ENCODE measurements at places on chromosomes 12 and 14.

GRCh38 chr12:47102845-47103651 lies 23.3 kb upstream of the AMIGO2 start:
- no peak for DNase-seq

DNA sequence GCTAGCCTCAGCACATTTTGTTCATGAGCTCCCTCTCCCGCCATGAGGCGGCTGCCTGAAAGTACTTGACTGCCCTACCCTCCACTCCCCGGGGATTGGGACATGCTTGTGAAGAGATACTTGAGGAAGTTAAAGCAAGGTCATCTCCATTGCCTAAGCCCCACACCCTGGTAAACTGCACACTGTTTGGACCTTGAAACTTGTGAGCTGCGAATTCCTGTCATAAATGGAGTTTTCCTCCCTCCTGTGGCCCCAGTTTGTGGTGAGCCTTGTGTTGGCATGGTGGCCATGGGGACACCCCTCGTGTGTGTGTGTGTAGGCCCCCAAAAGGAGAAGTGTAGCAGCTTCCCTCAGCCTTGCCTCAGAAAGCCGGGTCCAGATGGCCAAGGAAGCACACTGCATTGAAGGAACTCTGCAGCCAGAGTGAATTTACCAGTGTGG lies 395.5 kb downstream of the ZFP36L1 start:
- no peak for DNase-seq

GRCh38 chr12:89016970-89017778 lies 335.1 kb downstream of the DUSP6 start:
- DNase-seq = peak; percentile 78

DNA sequence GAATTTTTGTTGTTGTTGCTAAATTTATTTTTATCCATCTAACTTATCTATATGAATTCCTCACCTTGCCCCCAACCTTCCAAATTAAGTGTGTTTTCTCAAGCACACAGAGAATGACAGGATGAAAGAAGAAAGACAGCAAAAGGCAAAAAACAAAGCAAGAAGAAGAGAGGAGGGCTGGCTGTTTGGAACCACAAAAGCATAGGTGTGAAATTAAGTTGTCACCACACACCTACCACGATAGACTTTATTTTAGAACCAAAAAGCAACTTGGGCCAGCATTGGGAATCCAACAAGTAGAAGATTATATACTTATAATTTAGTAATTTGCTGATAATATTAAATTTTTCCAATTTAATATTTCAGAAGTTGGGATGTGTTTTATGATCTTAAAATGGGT lies 58.7 kb upstream of the REP15 start:
- no peak for DNase-seq

GRCh38 chr14:49971156-49972130 lies 78.6 kb downstream of the ARF6 start:
- no peak for DNase-seq

GRCh38 chr12:9648701-9649531 lies 20.6 kb upstream of the CLEC2D start:
- no peak for DNase-seq

GRCh38 chr14:31854508-31855075 lies 222.5 kb upstream of the ARHGAP5 start:
- no peak for DNase-seq

- no peak for DNase-seq
Observed at GRCh38 chr12:123475246-123475703, 17.3 kb downstream of the SNRNP35 start.

DNA sequence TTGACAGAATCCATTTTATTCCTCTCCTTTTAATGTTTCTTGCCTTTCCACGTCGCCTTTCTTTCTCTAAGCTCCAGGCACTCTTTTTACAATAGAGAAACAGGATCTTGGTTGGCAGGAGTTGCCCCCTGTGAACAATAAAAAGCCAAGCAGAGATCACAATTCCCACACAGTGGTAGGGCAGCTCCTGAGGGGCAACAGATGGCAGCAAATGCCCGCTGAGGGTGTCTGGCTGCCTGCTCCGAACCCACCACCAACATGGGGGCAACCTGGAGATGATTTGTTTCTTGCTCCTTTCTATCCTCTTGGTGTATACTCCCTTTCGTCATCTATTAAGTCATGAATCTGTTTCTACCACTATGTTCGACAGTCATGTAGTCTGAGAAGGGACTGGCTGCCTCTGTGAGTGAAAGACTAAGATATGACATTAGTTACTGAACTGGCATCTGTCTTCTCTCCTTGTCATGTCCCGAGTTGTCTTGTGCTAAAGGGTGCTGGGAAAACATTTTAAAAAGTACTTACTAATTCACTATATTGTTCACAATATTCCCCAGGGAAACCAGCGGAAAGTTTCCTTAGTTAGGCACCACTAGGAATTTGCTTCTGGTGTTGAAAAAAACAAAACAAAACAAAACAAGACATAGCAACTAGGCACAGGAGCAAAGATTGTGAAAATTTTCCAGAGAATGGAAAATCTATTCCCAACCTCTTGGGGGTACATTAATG lies 170.1 kb downstream of the STXBP6 start:
- no peak for DNase-seq

GRCh38 chr14:86640288-86640687 lies 1110.3 kb downstream of the FLRT2 start:
- DNase-seq = no peak

- no peak for DNase-seq
Observed at GRCh38 chr12:9669534-9669933, at the start of gene CLEC2D. TSS of gene CLEC2D (plus strand) at chr12:9669713. CDS start at chr12:9669735, 22 bp downstream.

DNA sequence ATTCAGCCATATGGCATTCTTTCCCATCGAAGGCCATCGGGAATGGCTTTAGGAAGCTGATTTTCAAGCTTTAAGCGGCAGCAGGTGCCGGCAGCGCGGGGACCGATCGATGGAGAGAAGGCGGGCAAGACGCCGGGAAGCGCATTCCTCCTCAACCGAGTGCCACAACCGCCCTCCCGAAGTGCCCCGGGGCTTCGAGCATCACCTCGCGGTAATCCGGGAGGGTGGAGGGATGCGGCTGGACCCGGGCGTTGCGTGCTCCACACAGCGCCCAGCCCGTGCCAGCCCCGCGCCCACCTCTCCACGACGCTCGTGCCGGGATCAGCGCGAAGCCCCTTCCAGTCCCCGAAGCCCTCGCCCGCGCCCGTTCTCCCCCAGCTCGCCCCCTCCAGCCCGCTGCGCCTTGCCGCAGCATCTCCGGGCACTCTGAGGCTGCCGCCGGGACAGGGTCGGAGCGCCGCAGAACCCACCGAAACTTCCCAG lies 3.2 kb downstream of the USP44 start:
- no peak for DNase-seq

DNA sequence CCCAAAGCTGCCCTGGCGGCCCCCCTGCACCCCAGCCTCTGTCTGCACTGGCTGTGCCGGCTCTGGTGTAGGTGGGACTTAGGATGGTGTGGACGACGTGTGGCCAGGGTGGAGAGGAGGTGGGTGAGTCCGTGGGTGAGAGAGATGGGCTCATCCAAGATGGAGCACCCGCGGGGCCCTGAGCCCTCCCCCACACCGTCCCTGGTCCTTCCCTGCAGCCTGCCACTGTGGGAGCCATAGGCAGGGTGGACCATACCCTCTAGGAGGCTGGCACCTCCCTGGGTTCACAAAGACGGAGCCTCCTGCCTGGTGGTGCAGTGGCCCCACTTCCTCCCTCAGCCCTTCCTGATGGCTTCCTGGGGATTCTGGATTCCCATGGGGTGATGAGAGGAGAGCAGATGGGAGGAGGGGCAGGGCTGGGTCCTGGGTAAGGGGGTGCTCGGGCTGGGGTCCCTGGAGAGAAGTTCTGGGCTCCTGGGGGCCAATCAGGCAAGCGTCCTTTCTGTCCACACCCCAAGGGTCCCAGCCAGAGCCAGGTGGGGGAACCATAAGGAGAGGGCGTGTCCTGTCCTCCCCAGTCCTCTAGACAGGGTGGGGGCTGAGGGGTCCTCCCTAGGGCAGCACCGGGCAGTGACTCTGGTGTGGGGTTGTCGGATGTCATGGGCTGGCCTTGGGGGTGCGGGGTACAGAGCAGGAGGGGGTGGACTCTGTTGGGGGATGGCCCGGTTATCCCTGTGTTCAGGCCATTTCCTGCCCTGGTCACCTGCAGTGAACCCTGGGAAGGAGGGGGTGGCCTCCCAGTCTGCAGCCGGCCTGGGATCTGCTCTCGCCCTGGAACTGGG lies 384.8 kb downstream of the TMEM121 start:
- no peak for DNase-seq

GRCh38 chr12:16347391-16348298 lies at the start of gene MGST1:
TSS of gene MGST1 (plus strand) at chr12:16347645. CDS start at chr12:16354253, 6,608 bp downstream.
- peak; percentile 70 for DNase-seq

DNA sequence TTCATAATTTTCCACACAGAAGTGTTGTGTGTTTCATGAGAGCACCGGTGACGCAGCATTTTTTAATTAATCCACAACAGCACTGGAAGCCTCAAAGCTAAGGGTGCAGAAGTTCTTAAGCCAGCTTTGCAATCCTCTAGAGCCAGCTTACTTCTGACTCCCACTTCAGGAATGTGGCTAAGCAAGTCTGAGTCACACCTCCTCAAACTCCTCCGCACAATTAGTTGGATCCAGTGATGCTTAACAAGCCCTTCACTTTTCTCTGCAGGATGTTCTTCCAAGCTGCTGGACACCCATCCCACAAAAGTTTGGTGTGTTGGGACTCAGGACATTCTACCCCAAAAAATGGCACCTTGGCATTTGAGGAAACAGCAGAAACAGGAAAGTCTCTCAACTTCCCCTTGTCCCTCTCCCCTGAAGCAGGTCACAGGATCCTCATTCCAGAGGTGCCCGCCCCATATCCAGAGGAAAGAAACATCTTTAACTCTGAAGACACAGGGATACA lies 210.0 kb downstream of the PPM1H start:
- DNase-seq = peak; percentile 98

- no peak for DNase-seq
Observed at GRCh38 chr12:91179315-91179714, 3.3 kb downstream of the DCN start.

DNA sequence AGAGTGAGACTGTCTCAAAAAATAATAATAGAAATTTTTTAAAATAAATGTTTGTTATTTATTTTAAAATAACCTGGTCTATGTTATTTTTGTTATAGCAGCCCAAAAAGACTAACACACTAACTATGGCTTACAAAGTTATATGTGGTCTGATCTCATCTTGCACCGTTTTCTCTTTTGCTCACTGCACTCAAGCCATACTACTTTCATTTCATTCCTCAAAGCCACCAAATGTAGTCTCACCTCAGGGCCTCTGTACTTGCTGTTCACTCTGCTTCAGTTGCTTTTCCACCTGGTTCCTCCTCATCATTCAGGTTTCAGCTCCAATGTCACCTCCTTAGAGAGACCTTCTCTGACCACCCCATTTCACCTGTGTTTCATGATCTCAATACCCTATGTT lies 55.2 kb upstream of the MDM1 start:
- no peak for DNase-seq

DNA sequence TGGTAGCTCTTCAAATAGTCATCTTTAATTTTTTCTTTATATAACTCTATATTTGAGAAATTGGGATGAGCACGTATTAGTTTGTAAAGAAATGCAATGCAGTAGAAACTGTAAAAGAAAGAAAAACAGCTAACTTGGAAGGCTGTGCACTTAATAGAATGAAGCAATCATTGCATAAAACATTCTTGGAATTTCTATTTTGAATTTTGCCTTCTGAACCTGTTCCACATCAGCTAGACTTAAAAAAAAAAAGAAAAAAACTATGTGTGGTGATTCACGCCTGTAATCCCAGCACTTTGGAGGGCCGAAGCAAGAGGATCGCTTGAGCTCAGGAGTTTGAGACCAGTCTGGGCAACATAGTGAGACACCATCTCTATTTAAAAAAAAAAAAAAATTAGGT lies 29.4 kb downstream of the SCN8A start:
- no peak for DNase-seq

DNA sequence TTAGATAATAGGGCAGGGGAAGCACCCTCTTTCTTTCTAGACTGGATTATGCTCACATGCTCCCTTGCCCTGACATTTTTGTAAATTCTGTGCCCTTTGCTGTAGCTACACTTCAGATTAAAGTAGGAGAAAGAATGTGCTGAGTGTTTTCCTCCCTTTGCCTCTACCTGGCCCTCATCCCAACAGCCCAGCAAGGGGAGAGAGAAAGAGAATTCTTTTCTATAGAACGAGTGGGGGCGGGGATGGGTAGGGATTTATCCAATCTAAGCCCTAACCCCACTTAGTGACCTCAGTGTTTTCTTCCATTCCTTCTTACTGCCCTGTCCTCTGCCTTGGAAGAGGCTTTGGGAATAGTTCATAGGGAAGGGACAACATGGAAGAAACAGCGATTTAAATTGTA lies 13.5 kb downstream of the GPR84 start:
- no peak for DNase-seq

- DNase-seq = no peak
Observed at GRCh38 chr12:6834254-6834653, 6.0 kb downstream of the P3H3 start.

GRCh38 chr14:101008631-101009336 lies 105.3 kb upstream of the RTL1 start:
- DNase-seq = no peak

GRCh38 chr12:113276306-113276705 lies 55.0 kb downstream of the TPCN1 start:
- DNase-seq = no peak

- DNase-seq = no peak
Observed at GRCh38 chr12:28327722-28328121, 137.5 kb downstream of the CCDC91 start.

DNA sequence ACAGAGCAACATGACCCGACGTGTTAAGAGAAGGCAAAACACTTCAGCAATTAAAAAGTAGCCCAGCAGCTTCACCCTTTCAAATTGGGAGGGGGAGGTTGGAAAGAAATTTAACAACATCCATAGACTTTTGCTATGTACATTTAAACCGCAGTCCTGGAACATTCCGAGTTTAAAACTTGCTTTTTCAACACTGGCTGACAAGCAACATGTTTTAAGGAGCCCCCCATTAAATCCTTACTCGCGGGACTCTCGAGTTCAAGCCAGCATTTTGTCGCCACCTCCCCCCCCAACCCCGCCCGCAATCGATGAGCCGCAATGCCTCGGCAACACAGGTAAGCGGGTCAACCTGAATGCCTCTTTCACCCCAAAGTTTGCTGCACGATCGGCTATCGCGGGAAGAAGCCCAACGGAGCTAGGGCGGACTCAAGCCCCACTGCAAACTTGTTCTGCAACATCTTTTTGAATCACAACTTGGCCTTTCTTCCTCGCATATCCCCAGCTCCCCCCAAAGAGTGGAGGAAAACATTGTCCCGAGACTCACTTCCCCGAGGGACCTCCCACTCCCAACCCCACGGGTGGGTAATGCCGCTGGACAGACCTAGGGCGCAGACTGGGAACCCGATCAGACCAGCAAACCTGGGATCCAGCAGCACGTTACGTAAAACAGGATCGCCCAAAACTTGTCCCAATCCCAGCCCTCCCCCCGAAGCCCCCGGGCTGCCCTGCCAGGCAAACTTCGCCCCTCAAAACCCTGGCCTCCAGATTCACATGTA lies 777 bp downstream of the ZFP36L1 start:
- no peak for DNase-seq

- no peak for DNase-seq
Observed at GRCh38 chr12:113582521-113583218, 111.0 kb upstream of the LHX5 start.
